AML-193 (cell line): ENCODE measurements at places on chromosomes 1 and 21.

DNA sequence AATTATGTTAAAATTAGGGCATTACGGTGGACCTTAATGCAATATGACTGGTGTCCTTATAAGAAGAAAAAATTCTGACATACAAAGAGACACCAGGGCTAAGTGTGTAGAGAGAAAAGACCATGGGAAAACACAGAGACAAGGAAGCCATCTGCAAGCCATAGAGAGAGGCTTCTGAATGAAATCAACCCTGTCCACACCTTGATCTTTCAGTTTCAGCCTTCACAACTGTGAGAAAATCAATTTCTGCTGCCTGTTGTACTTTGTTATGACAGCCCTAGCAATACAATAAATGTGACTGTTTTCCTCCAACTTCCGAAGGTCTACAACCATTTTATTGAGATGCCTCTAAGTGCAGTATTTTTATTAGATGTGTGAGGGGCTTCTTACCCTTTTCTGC is 1407.2 kb downstream of the MRPL39 start:
- DNase-seq = no peak

DNA sequence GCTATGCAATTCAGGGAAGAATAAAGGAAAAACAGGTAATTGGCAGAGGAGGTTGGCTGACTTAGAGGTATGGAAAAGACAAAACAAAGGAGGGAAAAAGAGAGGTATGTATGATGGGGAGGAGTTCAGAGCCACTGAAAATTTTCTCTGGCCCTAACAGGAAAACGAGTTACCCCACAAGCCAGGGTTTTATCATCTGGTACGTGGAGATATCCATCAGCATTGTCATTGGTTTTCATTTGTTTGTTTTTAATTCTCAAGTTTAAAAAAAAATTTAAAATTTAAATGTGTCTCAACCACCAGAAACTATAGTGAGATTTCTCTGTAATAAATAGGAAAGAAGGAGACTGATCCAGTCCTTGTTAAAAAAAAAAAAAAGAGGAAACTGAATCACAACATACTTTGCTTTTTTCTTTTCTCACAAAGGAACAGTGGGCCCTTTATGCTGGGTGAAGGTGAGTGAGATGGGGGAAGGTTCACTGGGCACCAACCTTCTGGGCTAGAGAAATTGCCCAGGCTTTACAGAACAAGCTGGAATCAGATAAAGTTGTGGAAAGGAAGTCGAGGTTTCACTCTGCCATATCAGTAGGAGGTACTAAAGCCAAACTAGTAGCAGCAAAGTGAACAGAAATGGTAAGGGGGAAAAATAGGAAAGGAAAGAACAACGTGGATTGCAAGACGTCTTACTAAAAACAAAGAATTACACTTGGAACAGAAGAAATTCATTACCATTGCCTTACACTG is 2.7 kb downstream of the IFNAR2 start:
- DNase-seq = no peak

DNA sequence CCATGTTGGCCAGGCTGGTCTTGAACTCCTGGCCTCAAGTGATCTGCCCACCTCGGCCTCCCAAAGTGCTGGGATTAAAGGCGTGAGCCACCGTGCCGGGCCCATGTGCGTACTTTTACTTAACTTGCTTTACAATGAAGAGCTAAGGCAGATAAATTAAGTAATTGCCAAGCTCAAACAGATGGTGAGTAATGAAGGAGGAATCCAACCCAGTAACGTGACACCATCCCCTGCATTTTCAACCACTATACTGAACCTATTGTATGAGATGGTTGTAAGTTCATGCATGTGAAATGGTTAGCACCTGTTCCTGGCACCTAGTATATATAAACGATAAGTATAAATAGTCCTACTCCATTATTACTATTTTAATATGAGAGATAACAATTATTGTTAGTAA is 588.0 kb upstream of the BEND5 start:
- DNase-seq = no peak

DNA sequence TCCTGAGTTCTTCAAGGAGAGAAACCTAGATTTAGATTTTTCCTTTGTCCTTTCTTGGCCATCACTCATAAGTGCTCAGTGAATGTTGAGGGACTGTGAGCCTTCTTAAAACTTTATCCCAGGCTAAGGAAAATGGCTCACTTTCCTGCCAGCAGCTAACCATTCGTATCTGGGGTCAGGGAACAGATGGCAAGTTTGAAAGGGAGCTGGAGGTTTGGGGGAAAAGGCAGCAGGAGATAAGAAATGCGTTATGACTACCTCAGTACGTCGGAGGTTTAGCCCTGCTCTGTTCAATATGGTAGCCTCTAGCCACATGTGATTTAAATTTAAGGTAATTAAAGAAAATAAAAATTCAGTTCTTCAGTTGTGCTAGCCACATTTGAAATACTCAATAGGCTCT is 13.3 kb downstream of the RRP15 start:
- DNase-seq = no peak

DNA sequence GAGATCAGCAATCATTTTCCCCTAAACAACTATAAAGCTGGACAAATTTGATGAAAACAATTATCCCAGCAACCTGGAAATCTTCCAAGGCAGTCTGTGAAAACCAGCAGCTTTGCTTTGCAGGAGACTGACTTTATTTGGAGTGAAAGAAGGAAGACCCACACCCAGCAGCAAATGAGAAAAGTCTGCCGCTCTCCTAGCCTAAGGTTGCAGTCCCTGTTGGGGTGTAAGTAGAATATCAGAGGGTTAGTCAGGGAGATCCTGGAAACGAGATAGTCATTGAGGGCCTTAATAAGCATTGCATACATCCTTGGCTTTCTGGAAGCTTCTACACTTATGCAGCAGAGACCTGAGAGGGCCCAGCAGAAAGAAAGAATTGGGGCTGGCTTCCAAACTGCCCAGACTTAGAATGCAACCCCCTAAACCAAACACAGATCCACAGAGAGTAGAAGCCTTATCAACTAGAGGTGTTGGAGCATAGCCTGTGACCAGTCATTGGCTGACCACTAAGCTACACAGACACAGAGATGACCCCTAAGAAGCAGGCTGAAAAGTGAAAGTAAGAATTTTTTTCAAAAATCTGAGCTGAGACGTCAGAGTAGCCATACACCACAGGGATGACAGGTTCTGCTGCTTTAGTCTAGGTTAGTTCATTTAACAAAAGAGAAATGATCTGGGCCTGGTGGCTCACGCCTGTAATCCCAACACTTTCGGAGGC is 98.3 kb downstream of the LYPLAL1 start:
- no peak for DNase-seq

DNA sequence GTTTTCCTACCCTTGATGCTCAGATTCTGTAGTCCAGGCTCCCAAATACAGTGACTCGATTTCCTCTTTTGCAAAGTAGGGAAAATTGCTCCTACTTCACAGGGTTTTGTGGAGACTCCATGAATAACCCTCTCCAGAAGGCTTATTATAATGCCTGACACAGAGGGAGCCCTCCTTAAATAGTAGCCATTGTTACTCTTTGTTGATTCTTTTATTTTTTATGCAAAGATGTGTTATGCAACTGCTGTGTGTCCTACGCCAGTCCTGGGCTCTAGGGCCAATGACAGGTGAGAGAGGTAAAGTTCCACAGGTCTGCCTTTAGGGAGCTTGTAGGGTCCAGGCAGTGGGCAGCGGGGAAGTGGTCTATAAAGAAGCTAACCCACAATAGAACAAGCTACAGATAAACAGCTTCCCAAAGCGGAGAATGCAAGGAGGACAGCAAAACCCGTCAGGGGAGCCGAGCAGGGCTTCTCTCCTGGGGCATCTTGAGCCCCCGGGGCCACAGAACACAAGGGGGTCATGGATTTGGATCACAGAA is 1.5 kb downstream of the AADACL3 start:
- DNase-seq = no peak

- no peak for DNase-seq
Measured at GRCh38 chr21:28592205-28592865, 400.3 kb downstream of the LTN1 start.
